ENCODE measurements at places on chromosomes 6 and 20.
A peak's percentile ranks its signal among the peaks of the same experiment; 100 is the strongest.

DNA sequence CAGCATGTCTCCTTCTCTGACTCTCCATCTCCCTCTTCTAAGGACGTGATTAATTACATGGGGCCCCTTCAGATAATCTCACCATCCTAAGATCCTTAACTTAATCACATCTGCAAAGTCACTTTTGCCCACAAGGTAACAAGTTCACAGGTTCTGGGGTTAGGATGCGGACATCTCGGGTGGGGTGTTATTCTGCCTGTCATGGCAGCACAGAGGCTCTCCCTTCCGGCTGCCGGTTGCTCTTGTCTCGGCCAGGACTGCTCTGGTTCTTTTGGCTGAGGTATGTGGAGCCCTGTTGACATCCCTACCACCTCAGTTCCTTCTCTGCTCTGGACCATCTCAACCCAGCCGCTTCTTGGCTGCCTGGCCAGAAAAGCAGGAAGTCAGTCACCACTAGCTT, 4.2 kb upstream of the CST11 start:
- no peak for DNase-seq

- no peak for DNase-seq
These were observed 232.5 kb downstream of the LAMA2 start for GRCh38 chr6:129115471-129115870.

- no peak for DNase-seq
These were observed 18.0 kb upstream of the CLDN20 start for GRCh38 chr6:155245831-155246230.

DNA sequence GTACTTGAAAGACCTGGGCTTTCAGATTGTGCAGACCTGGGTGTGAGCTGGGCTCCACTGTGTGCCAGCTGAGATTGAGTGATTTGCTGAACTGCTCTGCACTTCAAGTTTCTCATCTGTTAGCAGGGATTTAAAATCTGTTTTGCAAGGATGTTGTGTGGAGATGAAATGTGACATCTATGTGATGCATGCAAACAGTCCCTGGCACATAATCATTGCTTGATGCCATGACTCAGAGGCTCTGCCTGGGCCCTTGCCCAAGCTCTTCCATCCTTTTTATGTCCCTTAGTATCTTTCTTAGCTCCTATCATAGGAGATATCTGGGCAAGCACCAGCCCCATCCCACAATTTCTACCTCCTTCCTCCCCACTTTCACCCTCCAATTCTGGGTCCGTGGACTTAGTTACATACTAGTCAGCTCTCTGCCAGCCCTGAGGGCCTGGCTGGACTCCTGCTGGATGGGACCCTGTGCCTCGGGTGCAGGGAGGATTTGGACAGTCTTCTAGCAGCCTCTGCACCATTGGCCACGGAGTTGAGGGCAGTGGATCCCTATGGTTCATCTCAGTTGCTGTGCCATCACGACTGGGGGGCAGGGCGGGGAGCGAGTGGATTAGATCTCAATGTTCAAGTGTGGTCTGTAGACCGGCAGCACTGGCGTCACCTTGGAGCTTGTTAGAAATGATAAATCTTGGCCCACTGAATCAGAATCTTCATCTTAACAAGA, 103.6 kb downstream of the MAP3K7 start:
- DNase-seq = no peak

GRCh38 chr6:157205473-157206358, 117.6 kb downstream of the TMEM242 start:
- DNase-seq = no peak

- no peak for DNase-seq
These were observed 96.8 kb downstream of the ARMC2 start for GRCh38 chr6:108944707-108945680.

DNA sequence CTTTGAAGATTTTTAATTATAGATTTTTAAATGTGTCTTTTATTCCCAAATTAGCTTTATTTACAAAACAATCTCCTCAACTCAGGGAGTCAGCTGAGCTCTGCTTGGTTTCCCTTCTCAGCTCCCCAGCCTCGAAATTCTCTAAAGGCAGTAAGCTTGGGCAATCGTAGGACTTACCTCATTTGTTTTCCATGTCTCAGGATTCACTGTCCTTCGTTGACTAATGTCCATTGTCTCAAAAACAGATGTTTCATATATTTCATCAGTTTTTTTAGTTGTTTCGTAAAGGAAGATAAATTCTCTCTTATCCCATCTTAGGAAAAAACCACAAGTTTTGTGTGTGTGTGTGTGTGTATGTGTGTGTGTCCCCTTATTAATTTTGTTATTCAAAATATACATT, 102.2 kb upstream of the ADGRF1 start:
- DNase-seq = no peak

GRCh38 chr20:46182276-46183200, 64.4 kb downstream of the CD40 start:
- DNase-seq = no peak

DNA sequence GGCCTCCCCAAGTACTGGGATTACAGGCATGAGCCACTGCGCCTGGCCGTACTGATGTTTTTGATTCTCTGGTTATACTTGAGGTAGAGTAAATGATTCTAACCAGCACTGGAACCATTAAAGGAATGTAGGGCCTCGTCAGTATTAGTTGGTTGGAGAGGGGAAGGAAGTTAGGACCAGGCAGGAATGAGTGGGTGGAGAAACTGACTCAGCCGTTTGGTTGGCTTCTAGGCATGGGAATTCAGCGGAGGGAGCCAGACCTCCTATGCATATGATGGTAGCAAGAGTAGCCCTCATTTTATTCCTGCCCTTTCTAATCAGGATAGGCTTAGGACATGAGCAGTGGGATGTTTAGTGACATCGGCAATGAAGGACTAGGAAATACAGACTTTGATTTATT, 19.0 kb upstream of the SERINC3 start:
- no peak for DNase-seq

DNA sequence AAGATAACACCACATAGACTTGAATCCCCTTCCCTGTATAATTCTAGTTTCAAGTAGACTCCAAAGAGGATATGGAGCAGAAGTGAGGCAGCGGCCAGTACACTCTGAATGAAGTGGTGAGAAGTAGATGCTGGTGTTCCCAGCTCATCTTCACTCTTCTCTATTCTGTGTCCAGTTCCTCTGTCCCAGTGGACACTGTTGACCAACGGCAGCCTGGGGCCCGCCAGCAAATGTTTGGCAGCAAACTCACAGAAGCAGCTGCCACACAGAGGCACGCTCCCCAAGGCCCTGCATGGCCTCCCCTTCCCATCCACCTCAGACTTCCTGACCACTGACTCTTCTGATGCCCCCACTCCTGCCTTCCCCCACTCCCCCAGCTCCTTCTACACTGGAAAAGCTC, 358.9 kb upstream of the ID4 start:
- no peak for DNase-seq

DNA sequence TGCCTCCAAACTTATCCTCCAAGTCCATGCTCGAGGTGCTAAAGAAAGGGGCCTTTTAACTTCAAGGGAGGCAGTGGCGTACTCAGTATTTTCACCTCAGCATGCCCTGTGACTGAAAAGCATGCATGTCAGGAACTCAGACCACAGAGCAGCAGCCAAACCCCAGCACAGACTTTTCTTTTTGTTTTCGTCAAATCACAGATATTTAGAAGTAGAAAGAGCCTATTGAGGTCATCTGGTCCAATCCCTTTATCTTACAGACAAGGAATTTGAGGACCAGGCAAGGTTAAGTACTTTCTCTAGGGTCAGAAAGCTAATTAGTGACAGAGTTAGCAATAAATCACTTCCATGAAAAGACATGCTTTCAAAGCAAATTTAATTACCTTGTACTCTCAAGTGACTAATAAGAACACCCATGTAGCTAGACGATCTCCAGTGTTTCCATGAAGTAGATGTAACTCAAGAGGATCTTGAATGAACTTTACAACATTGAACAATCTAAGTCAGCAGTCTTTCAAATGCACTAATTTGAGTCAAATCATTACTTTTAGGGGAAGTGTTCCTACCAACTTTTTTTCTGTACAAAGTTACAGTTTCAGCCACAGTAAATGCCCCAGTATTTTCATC, 35.9 kb downstream of the MOXD1 start:
- DNase-seq = no peak

GRCh38 chr20:9311132-9311531, 203.3 kb upstream of the LAMP5 start:
- DNase-seq = no peak

DNA sequence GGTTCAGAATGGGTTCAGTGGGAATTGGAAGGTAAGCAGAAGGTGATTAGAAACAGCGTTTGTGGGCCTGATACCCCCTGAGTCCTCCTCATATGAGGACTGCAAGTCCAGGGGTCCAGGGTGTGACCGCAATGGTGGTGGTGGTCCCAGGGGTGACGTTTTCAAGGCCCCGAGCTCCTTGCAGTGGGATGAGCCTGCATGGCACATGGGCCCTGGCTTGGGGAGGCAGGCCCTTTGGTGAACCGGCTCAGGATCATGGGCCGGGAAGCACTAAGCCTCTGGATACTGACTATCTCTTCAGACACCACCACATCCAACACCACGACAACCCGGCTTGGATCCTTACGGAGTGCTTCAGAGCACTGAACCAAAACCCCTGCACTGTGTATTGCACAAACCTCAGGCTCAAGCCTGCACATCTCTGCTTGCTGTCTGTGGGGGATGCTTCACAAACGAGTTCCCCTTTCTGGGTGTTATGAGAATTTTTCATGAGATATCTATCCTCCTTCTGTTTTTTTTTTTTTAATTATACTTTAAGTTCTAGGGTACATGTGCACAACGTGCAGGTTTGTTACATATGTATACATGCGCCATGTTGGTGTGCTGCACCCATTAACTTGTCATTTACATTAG, 67.9 kb downstream of the STK35 start:
- no peak for DNase-seq

DNA sequence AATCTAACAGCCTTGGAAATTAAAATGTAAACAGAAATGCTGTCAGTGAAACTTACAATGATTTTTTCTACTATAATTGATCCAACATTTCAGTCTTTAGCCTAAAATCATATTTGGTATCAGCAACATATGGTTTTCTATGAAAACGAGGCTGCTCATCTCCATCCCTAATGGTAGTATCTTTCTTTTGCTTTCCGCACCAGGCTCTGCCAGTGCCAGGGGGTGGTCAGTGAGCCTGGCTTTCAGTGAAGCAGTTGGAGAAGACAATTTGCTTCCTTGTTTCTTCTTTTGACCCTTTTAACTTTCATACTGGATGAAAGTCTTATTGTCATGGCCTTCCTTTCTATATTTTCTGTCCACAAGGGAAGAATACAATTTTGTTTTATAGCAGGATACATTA, 258.4 kb downstream of the ARID1B start:
- DNase-seq = no peak

GRCh38 chr6:21348146-21348503, 245.4 kb upstream of the SOX4 start:
- DNase-seq = no peak

DNA sequence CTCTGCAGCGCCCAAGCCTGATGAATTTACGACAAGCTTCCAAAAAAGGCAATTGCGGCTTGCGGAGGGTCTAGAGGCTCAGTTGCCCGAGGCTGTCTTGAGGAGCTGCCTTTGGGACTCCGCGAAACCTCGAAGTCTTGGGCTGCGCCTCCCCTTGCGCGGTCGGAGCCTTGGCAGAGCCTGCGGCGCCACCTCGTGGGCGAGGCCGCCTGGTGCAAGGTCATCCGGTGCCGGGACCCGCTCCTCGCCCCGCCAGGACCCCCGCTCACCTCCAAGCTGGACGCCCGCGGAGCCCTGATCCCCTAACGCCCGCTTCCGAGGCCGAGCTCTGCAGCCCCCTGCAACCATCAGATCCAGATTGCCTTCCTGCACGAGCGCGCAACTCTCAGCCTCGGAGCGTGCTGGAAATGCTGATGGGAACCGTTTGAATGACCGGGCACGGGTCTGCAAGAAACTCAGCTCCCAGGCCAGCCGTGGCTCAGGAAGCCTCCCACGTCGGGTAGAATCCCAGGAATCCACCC, 14.9 kb upstream of the FAM210B start:
- DNase-seq = peak; percentile 17

- no peak for DNase-seq
These were observed 557.0 kb downstream of the HAO1 start for GRCh38 chr20:7383216-7383615.

DNA sequence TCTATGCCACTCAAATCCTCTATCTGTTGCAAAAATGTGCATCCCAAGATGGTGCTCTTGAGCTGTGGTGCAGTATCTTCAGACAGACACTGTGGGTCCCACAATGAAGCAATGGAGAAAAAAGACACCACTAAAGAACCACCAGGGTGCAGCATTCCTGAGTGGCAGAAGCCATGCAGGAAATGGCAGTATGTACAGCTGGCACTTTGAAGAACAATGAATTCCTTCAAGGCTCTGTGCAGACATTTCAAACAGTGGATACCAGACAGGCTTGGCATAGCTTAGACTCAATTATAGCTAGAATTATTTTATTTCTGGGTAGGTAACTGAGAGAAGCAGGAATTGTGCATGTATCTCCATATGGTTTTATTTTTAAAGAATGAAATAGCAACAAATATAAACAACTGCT, 24.0 kb upstream of the HDAC2 start:
- no peak for DNase-seq

- no peak for DNase-seq
These were observed 974.0 kb upstream of the GJE1 start for GRCh38 chr6:141158740-141159139.

DNA sequence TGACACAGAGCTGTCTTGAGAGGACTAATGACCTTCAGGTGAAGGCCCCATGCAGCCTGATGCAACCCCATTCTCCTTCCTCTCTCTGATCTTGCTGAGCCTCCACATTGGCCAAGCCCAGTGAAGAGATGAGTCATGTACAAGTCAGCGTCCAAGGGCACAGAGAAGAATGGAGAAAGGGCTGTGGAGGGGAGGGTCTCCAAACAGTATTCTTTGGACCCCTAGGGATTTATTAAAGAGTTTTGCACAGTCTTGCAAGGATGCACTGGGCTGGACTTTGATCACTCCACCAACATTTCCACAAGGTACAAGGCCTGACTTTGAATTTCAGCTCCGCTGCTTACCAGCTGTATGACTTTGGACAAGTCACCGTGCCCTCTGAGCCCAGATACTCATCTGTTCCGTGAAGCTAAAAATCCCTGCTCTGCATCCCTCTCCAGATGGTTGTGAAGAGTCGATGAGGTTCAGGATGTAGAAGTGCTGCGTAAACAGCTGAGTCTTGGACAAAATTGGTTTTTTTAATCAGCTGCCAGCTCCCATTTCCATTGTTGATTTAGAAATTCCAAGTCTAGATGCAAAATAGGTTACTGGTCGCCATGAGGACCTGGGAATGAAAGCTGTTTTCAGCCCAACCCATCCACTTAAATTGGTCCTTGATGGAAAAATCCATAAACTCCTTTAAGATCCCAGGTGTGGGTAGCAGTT, 14.1 kb upstream of the KCNG1 start:
- DNase-seq = no peak

DNA sequence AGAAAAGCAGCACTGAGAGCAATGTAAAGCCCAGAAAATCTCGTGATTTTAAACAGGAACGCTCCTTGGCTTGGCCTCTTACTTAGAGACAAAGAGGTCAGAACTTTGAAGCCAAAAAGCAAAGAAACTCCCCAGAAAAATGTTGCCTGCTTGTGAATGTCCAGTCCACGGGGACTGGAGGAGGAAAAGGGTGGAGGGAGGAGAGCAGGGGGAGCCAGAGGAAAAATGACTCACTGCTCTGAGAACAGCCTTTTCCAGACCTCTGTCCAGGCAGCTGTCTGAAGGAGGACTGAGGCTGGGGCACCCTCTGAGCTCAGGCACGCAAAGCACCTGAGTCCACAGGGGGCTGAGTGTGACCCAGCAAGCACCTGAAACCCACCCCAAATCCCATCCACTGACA, 64.7 kb downstream of the TRAM2 start:
- no peak for DNase-seq

GRCh38 chr20:14878676-14879019, 541.2 kb upstream of the FLRT3 start:
- no peak for DNase-seq
